Central memory CD8-positive, alpha-beta T cell (primary cell): ENCODE measurements at places on chromosomes 2 and 18.

DNA sequence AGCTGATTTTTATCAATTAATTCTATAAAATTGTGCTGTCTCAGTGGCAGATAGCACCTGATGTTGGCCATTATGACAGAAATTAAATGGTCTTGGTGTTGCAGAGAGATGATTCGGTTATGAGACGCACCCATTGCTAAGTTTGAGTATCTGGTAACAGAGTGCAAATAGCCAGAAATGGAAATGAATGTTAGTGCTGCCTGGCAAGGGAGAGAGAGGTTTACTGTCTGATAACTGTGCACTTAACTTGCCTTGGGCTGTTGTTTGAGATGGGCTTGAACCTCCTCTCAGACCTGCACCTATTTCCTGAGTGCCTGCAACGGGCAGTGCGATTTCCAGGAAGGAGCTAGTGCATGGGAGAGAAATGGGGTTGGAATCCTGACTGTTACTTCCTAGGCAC is 11.7 kb downstream of the DPYSL5 start:
- no peak for DNase-seq

DNA sequence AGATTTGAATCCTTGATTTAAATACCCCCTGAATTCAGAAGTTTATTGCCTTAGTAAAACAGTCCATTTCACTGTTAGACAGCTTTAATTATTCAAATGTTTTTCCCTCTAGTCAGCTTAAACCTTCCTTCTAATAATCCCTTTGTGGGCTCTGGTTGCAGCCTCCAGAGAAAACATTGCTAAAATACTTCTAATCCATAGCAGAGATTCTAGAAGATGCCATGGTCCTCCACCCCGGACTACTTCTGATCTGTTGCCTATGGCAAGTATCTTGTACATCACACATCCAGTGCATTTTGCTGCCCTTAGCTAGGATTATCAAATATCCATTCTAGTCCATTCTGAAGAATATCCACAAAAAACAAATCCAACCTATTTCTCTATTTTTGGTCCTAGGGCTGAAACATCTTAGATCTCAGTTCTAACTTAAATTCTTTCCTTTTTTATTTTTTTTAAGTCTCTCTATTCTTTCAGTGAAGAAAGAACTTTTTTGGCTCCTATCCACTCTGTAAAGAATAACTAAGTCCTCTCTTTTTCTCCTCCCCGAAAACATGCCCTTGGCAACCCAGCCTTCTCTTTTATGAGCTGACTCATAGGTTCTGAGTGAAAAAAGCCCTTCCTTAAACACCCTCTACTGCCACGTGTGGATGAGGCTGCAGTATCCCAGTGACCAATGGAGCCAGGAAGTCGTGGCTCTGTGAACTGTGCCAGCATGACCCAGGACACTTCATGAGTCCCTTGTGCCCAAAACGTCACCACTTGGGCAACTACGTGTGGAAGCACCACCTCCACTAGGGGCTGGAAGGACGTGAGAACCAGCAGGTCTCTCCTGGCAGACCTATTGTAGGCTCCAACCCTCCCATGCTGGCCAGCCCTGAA is 349.8 kb downstream of the TNS1 start:
- no peak for DNase-seq

GRCh38 chr2:36423172-36423571 is 67.6 kb downstream of the CRIM1 start:
- DNase-seq = no peak

- no peak for DNase-seq
Measured at GRCh38 chr2:23545811-23546210, 160.8 kb downstream of the KLHL29 start.

- DNase-seq = no peak
Measured at GRCh38 chr2:130767408-130767775, 12.1 kb downstream of the AMER3 start.

DNA sequence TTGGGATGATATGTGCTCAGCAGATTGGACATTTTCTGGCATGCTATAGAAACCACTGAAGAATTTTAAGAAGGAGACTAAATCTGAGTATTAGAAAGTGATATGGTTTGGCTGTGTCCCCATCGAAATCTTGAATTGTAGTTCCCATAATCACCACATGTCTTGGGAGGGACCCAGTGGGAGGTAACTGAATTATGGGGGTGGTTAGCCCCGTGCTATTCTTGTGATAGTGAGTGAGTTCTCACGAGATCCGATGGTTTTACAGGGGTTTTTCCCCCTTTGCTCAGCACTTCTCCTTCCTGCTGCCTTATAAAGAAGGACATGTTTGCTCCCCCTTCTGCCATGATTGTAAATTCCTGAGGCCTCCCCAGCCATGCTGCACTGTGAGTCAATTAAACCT is 535.9 kb upstream of the VRK2 start:
- DNase-seq = no peak

GRCh38 chr18:23856466-23857163 is 157.9 kb upstream of the TTC39C start:
- DNase-seq = no peak

- DNase-seq = no peak
Measured at GRCh38 chr2:854460-854859, 96.2 kb upstream of the SNTG2 start.

GRCh38 chr2:71460595-71461303 is 7.4 kb downstream of the DYSF start:
- no peak for DNase-seq

DNA sequence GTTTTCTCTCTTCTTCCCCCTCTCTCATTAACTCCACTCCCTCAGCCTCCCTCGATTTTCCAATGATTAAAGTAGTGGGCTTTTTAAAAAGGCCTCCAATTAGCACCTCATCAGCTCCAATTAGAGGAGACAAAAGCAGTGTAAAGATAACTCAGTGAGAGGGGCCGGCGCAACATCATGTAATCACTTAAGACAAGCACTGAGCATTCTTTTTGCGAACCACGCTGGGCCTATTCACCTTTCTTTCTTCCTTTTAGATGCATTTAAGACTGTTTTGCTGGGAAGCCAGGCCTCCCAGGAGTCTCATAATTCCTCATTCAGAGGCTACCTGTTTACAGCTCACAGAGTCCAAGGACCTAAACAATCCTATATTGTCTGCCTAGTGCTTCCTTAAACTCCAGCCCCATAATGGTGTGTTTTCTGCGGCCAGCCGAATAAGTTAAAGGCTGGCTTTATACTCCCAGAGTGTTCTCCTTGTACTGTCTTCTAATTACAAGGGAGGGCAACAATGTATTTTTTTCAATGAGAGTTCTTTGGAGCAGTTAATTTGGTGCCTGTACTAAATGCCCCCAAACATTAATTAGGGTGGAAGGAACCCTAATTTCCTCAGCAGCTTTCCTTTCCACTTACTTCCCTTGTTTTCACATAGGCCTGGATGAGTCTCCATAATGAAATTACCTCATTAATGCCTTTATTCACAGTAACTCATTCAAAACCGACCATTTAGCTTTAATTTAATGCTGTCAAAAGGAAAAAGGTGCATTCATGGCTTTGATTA is 28.0 kb upstream of the LMAN1 start:
- no peak for DNase-seq

DNA sequence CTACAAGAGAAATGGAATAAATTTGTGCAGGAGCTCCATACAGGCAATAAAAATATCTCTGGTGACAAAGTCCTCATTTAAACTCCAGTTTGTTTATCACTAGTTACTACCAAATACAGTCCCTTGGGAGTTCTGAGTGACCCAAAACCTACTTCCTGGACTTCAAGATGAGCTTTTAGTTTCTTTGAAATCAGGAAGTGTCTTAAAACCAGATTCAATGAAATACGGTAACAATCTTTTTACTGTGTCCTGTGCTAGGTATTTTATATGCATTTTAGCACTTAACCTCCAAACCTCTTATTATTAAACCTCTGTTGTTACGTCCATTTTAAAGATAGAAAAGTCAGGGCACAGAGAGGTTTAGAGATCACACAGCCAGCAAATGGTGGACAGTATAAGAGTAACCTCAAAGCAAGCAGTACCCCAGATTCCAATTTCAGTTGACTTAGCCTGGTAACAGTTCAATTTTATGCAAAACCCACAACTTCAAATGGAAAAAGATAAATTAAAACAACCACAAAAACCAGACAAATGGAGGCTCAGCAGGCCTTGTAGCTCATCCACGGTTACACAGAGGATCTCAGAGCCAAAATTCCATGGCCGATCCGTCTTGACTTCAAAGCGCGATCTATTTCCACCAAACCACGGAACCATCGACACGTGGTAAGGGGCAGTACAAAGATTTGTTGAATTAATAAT is 1.3 kb upstream of the KCMF1 start:
- DNase-seq = no peak

DNA sequence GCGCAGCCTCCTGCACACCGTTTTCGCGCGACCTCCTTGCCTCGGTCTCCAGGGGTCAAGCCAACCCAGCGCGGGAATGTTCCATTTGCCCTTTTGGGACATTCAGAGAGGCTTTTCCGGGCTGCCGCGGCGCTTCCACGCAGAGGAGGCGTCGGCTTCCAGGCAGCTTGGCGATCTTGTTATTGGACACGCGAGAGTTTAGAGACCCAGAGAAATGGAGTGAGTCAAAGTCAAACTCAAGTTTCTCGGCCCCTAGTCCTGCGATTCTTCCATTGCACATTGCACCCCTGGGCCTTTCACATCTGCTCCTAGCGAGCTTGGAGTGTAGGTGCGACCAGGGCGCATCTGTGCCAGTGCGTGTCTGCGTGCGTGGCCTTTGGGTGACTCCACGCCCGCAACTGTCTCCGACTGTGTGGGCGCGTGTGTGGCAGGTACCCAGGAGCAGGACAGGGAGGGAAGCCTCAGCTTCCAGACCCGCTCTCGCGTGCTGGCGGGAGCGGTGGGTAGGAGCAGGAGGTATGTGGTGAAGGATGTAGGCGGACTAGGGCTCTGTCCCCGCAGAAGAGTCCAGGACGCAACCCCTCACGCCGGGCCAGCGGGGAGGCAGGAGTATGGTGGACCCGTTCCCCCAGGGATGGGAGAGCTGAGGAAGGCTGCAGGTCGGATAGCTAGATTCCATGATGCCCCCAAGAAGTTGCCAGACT is 13.5 kb downstream of the SIX3 start:
- no peak for DNase-seq

- no peak for DNase-seq
Measured at GRCh38 chr2:18848646-18849045, 259.3 kb upstream of the NT5C1B start.

DNA sequence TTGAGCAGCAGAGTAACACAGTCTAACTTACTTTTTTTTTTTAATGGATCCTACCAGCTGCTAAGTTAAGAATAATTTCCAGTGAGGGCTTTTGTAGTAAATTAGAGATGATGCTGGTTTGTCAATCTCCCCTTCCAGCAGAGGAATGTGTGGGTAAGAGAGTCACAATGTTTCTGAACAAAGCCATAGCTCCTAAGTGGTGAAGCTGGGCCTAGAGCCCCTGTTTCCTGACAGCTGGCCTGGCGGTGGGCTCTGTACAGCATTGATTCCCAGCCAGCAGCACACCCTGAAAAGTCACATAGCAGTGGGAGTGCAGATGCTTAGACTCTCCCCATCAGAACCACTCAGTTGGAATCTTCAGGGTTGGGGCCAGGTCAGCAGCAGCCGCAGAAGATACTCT is 24.4 kb downstream of the CAPG start:
- DNase-seq = no peak

DNA sequence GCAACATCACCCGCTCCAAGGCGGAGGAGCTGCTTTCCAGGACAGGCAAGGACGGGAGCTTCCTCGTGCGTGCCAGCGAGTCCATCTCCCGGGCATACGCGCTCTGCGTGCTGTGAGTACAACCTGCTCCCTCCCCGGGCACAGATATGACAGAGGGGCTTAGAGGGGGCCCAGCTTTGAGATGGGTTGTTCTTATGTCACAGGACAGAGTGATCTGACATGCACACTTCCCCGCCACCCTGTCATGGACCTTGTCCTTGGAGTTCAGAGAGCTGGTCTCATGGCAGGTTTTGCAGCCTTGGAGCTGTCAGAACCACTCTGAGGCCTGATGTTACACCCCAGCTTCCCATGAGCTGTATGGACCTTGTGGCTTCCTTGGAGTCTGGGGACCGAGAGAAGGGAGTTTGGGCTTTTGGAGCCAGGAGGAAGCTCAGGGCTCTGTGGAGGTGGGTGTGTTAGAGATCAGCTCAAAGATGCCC is 398 bp downstream of the INPP5D start:
- no peak for DNase-seq

DNA sequence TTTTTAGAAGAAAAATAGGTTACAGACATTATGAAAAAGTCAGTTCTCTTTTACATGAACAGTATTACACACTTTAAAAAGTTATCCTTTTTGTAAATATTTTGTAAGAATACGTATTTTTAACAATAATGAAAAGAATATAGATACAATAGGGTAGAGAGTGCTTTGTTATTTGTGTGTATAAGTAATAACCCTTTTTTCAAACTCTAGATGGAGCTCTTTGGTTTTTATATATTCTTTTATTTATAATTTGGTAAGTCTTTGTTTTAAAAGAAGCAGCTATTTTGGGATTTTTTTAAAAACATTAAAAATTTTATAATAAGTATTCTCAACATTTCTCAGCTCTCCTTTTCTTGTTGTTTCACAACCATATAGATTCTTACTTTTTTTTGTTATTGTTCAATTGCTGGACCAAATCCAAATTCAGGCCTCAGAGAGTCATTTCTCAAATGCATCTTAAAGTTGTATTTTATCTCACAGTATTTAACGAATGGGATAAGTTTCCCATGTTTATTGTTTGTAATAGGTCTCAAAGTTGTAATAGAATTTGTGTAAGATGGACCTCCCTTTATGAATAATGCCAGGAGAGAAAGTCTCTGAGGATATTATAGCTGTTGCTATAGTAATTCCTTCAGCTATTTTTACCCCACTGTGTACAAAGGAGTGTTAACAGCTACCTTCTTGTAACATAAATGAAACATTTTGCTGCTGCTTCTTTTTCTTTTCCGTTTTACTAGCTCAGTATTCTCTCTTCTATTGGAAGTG is 46.4 kb downstream of the ACYP2 start:
- DNase-seq = no peak

GRCh38 chr2:45745231-45745630 is 93.8 kb downstream of the PRKCE start:
- DNase-seq = no peak

GRCh38 chr2:135299658-135300244 is 231.3 kb downstream of the ZRANB3 start:
- DNase-seq = no peak

- DNase-seq = no peak
Measured at GRCh38 chr2:105595536-105595935, 149.2 kb upstream of the NCK2 start.

GRCh38 chr2:241926541-241927311 is 57.2 kb downstream of the RTP5 start:
- DNase-seq = no peak

GRCh38 chr18:58222432-58223125 is 178.6 kb downstream of the NEDD4L start:
- DNase-seq = no peak

DNA sequence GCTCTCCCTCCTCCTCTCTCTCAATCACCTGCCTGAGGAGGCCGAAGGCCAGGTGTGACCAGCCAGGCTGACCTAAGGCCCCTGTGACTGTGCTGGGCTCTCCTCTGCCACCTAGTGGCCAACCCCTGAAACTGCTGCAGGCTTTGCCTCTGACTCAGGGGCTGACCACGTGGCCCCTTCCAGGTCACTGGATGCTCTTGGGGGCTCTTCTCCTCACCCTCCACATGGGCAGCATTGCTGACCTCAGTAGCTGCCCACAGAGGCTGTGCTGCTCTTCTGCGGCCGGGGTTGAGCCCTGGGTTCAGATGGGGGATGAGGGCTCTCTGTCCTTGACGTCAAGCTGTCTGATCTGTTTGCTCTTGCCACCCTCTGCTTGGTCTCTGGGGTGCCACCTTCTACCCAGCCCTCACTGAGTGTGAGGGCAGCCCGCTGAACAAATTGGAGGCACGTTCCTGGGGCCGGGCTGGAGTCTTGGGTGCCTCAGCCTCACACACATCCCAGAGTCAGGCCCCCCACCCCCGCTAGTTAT is 122.7 kb downstream of the TWIST2 start:
- DNase-seq = no peak
